Putamen (tissue), 1 donor: ENCODE measurements at places on chromosomes 16 and 17.

DNA sequence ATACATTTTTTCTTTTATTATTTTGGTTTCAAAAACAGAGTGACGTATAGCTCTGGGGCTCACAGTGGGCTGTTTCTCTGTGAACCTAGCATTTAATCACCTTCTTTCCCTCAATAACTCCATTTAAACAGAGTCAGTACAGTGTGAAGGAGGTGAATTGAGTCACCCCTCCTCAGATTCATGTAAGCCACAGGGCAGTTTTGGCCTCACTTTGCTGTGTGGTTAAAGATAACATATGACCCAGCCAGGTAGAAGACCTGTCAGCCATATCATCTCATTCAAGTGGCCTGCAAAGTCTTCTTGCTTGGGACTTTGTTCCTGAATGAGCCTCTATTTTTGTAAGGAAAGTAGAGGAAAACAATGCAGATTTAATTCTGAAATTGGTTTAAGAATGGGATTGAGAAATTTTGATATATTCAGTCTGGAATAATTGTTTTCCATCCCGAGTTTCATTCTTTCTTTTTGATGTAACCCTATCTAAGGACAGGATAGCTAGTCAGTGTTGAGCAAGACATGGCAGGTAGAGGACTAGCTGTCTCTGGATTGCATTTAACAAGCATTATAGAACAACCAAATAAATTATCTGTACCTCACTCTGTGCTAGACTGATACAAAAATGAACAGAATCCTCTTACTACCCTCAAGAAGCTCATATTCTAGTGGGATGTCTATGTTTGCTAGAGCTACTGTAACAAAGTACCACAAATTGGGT lies 13.1 kb downstream of the MAP2K6 start:
- no peak for DNase-seq

DNA sequence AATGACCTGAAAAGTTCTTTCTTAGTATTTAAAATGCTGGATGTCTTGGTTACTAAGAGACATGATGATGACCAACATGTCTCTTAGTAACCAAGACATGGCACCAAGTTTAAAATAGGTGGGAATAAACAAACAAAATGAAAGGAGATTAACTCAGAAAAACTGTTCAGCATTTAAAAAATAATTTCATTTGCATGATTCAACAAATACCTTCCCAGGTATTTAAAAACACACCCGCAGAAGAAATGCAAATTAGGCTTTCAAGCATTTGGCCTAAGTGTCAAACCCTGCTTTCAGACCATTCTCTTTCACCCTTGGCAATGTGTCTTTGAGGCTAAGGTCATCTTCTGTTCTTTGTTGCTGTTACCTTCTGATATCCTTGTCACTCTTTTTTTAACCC lies 91.4 kb upstream of the CORO6 start:
- DNase-seq, result no peak

- peak; percentile 88 for DNase-seq
Observed at GRCh38 chr16:56193951-56194726, 2.9 kb downstream of the GNAO1 start.

- no peak for DNase-seq
Observed at GRCh38 chr17:43014020-43014648, 7.5 kb downstream of the IFI35 start.

DNA sequence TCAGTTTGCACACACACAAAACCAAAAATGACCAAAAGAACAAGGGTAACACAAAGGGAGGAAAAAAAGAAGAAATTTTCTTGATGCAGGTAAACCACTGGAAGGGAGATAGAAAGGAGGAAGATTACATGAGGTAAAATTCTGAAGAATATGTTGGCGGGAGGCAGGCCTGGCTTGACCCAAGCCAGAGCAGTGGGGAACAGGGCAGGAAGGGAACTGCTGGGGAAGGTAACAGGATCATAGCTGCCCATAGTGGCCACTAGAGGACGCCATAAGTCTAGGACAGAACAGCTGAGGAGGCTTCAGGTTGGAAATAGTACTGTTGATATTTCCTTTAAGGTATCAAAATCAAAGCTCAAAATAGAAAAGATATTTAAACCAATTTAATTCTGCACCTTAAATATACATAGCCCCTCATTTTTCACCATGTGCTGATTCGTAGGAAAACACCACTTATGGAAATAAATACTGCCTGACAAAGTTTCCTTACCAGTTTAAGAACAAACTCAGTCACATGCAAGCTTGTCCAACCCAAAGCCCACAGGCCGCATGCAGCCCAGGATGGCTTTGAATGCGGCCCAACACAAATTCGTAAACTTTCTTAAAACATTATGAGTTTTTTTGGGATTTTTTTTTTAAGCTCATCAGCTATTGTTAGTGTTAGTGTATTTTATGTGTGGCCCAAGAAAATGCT lies 15.5 kb downstream of the VPS35 start:
- peak; percentile 31 for DNase-seq

GRCh38 chr17:37293770-37294169 lies 82.0 kb upstream of the C17orf78 start:
- no peak for DNase-seq

- no peak for DNase-seq
Observed at GRCh38 chr16:474420-475122, 49.1 kb downstream of the RAB11FIP3 start.

- peak; percentile 97 for DNase-seq
Observed at GRCh38 chr17:7483255-7484066, 705 bp upstream of the POLR2A start.

DNA sequence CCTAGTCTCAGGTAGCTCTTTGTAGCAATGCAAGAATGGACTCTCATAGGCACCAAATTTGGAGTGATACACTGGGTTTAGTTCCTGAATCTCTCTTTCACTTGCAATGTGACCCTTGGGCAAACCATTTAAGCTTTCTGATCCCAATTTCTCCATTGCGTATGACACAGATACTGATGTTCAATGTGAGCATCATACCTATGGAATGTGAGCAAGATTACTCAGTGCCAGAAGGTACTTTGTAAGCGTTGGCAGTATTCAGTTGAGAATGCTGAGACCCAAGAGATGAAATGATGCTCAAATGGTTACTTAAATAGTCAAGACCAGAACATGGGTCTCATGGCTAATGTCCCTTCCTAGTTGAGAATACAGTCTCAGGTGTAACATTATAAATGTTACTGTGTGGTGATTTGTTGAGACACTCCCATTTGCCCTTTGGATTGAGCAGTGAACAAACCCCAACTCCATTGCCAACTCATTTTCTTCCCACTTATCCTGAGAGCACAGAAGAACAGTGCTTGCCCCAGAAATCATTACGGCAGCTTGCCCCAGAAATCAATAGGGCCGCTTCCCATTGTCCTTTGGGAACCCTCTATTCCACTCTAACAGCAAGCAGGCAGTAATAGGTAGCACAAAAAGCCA lies 134.1 kb downstream of the SOX9 start:
- DNase-seq, result no peak

- DNase-seq, result no peak
Observed at GRCh38 chr17:55814377-55814776, 63.5 kb downstream of the PCTP start.

GRCh38 chr16:73154063-73154870 lies 106.3 kb upstream of the ZFHX3 start:
- peak; percentile 65 for DNase-seq

- DNase-seq, result no peak
Observed at GRCh38 chr17:75183999-75184884, 1.5 kb upstream of the SUMO2 start.

DNA sequence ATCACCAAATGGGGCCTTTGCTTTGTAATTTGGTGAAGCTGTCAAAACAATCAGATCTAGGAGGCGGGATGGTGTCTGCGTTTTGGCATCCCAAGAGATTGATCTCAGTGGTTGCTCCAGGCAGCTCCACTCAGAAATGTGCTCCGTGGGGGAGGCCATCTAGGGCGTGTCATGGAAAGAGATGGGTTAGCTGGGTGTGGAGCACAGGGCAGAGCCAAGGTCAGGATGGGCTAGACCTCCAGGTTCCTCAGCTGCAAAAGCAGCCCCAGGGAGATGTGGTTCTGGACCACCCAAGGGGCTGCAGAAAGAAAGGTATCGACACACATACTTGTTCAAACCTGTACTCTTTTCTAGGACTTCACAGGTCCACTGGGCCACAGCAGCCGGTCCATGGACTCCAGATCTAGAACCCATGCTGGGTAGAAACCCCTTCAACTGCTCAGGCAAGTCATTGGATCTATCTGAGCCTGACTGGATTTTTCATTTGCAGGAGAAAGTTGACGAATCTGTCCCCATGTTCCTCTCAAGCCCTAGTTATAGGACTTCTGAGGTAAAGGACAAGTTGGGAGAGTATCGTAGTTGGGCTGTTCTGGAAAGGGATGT lies 270.2 kb upstream of the RPL38 start:
- DNase-seq, result no peak

DNA sequence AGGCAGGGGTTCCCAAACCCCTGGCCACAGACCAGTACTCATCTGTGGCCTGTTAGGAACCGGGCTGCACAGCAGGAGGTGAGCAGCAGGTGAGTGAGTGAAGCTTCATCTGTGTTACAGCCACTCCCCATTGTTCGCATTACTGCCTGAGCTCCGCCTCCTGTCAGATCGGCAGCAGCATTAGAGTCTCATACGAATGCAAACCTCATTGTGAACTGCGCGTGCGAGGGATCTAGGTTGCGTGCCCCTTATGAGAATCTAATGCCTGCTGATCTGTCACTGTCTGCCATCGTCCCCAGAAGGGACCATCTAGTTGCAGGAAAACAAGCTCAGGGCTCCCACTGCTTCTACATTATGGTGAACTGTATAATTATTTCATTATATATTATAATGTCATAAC lies 25.1 kb upstream of the RMI2 start:
- DNase-seq, result no peak

DNA sequence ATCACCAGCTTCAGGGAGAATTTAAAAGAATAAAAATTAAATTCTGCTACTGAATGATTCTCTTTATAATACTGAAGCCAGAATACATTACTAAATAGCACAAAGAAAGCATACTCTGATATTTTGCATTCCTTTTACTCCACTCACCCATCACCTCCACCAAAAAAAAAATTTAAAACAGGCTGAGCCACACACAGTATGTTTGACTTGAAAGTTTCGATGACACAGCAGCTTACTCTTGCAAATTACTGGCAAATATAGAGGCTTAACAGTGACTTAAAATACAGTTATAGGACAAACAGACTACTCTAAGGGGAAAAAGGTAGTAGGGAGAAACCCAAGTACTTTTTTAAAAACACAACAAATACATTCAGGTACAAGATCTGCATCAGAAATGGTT lies 39.2 kb downstream of the GPATCH8 start:
- DNase-seq, result no peak

DNA sequence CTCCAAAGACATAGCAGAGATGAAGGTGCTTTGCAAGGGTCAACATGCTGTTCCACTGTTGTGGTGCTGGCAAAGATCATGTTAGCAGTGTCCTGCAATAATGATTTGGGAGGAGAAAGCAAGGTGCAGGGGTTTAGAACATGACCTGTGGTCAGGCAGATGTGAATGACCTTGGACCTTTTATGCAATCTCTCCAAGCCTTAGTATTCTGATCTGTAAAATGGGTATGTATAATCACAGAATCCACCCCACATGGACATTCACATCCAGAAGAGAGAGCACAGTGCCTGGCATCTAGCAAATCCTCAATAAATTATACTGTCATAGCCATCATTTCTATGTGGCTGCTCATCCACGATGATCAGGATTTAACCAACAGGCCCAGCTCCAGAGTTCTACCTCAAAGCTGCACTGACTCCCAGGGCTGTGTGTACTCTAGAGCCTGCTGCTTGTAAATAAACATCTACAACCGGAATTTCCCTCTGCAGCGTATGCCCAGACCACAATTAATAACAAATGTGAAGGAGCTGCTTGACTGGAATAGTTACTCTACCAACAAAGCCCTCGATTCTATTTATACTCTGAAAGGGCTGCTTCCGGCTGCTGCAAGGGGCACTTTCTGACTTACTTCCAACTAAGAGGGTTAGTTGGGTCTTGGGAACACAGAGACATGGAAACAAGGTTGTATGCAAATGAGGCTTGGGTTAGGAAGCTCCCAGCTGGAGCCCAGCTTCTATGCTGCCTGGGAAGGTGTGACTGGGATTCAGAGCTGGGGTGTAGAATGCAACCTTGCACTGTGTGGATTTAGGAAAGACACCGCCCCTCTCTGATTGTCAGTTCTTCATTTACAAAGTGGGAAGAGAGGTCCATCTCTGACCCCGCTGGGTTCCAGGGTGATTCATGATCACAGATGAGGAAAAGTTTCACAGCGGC lies 265.2 kb downstream of the XYLT1 start:
- DNase-seq, result no peak

- DNase-seq, result no peak
Observed at GRCh38 chr17:66474806-66475497, 172.5 kb downstream of the PRKCA start.

- DNase-seq, result peak; percentile 55
Observed at GRCh38 chr17:31095236-31096105, 694 bp downstream of the NF1 start.

- no peak for DNase-seq
Observed at GRCh38 chr16:75794426-75794825, 68.1 kb upstream of the CPHXL start.

- DNase-seq, result no peak
Observed at GRCh38 chr16:57686577-57686976, 8.0 kb upstream of the DRC7 start.

DNA sequence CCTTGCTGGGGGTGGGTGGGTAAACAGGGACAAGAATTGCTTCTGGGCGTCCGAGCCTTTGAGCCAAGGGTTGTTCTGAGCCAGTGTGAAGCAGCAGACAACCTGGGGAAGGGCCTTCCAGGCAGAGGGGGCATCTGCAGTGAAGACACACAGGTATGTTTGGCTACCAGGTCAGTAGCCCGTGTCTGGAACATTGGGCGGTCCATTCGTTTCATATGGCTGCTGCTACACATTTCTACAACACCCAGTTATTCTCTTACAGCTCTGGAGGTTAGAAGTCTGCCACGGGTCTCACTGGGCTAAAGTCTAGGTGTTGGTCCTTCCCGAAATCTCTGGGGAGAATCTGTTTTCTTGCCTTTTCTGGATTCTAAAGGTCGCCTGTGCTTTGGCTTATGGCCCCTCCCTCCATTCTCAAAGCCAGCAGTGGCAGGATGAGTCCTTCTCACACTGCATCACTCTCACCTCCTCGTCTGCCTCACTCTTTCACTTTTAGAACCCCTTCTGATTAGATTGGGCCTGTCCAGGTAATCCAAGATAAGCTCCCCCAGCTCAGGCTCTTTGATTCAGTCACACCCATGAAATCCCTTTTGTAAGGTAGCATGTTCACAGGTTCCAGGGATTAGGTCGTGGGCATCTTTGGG lies 136.1 kb downstream of the CLEC16A start:
- DNase-seq, result no peak

DNA sequence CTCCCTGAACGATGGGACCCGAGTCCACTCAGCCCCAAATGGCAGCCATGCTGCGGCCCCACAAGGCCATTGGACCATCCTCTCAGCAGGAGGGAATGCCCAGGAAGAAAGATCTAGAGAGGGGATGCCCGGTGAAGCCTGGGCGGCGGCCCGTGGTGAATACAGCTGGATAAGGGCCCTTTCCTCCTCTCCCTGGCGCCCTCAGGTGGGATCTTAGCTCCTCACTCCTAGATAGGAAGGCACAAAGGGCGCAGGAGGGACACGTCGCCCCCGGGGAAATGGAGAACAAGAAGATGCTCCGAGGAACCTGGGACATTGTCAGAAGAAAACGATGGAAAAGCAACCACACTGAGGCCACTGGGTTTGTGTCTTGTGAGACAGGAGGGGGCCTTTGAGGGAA lies 2.5 kb downstream of the CD300C start:
- no peak for DNase-seq
